ENCODE measurements at places on chromosomes 2 and 18. TPM values are rescaled to one million over a fixed set of nuclear protein-coding genes. Genes with fewer than 3 reads are reported as not detected.

GRCh38 chr2:178512484-178512883 is 32.2 kb downstream of the PLEKHA3 start:
- H3K36me3 ChIP-seq: peaks cover 27% of the 10 kb centered on the region
- DNase-seq: no peak
- H3K27me3 ChIP-seq: no peaks in the 10 kb centered on the region

Gene PJVK
- total RNA-seq: 0.50 TPM

GRCh38 chr2:24617424-24617823 is 126.4 kb downstream of the NCOA1 start:
- no peaks in the 10 kb centered on the region for H3K36me3 ChIP-seq
- no peaks in the 10 kb centered on the region for H3K27me3 ChIP-seq
- no peak overlapping the region for H3K27ac ChIP-seq
- peaks cover 4% of the 10 kb centered on the region for H3K4me1 ChIP-seq
- no peak for DNase-seq
- no peak overlapping the region for H3K4me3 ChIP-seq

- no peak for DNase-seq
- H3K4me1 ChIP-seq: peaks cover 82% of the 10 kb centered on the region
- peaks cover 35% of the 10 kb centered on the region for H3K36me3 ChIP-seq
- H3K27ac ChIP-seq: peak overlapping the region; percentile 87
- no peaks in the 10 kb centered on the region for H3K27me3 ChIP-seq
Observed at GRCh38 chr2:197238043-197238365, 72.6 kb downstream of the ANKRD44 start.

Gene GAREM1
- not detected for total RNA-seq

Gene IRS1
- 9.6 TPM for total RNA-seq

Gene DDX18
- 73.0 TPM for total RNA-seq

DNA sequence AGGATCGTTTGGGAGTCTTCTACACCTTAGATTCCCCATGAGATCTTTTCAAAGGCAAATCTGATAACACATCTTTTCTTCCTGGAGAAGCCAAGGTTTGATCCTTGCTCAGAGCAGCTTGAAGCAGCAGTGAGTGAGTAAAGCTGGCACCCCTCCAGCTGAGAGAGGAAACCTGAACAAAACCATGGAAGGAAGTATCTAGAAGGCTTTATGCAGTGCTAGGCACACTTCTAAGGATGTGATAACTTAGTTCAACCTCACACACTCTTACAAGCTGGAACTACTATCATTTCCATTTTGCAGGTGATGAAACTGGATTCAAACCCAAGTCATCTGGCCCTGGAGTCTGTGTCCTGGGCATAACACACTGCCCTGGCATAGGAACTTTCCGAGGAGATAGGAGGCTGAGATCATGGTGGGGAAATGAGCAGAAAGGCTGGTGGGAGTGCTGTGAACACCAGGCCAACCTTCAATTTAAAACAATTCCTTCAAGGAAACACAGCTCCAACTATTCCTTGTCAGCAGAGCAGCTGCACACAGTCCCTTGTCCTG is 71.2 kb downstream of the CTAGE1 start:
- peaks cover 67% of the 10 kb centered on the region for H3K4me1 ChIP-seq
- H3K27ac ChIP-seq: peak overlapping the region; percentile 75
- H3K4me3 ChIP-seq: peak overlapping the region; percentile 67

- peak overlapping the region; percentile 18 for H3K4me3 ChIP-seq
- no peak overlapping the region for H3K27ac ChIP-seq
- H3K36me3 ChIP-seq: no peaks in the 10 kb centered on the region
- peak; percentile 60 for DNase-seq
- peaks cover 27% of the 10 kb centered on the region for H3K27me3 ChIP-seq
Observed at GRCh38 chr18:13217466-13217961, 1.0 kb upstream of the LDLRAD4 start.

Measured in activated CD8-positive, alpha-beta T cell treated with anti-CD3 and anti-CD28 coated beads, Interleukin-2, amount 10 ng/mL, durations not matched to agents 7 days and 5 days (primary cell).